ENCODE measurements at places on chromosomes 11 and 22.

DNA sequence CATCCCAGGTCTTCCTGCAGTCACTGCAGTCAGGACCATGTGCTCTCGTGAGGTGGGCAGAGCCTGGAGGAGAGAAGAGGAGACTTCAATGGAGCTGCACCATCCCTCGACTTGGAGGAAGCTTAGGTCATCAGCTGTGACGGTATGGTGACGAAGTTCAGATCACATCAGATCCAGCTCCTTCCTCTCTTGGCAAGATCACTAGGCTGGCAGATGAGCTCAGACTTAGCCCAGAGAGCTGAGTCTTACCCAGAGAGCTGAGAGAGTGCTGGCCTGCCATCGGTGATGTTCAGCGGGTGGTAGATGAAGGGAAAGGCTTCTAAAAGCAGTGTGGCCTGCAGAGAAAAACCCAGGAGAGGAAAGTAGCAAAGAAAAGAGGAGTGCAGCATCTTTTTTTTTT, 1.8 kb upstream of the SLC15A3 start:
- no peak for DNase-seq

DNA sequence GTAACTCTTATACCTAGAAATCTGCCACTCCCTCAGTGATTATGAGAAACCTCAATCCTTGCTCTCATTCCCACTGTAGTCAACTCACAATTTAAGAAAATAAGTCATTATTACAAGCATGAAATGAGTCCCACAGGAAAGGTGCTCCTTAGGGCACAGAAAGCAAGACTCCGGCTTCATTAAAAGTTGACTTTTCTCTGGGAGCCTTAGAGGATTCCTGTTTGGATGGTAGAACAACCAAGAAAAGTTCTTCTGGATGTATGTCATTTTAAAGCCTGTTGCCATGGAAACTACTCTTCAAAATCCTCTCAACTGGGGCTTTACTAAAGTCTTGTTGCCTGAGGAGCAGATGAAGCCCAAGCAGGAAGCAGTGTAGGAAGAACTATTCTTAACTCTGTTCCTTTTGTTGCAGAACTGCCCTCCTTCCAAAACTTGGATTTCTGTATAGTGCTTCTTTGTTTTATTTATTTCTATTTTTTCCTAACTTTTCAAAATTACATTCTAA, at the start of gene OR8B8:
OR8B8 (minus strand) TSS at position 51 of the 505 bp plus-strand sequence. CDS start 4,611 bp downstream, outside the sequence.
- DNase-seq, result no peak

DNA sequence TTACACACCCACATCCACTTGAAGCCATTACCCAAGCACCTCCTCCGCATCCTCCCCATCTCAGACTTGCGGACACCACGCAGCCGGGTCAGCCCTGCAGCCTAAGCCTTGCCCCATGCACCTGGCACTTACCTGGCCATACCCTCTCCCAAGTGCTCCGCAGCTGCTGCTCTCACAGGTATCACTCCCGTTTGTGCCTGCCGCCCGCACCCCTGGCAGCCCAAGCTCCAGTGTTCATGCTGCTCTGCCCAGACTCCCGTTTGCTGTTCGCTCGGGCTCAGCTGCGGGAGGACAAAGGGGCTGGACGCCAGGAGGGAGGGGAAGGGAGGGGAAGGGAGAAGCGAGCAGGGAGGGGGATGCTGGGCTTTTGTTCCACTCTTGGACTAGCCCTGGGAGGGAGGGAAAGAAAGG, at the start of gene KLHL35:
KLHL35 (minus strand) TSS at position 293 of the 411 bp plus-strand sequence. CDS start 2,574 bp downstream, outside the sequence.
- DNase-seq, result no peak

GRCh38 chr11:70471254-70471653, 72.9 kb downstream of the CTTN start:
- no peak for DNase-seq

- DNase-seq, result no peak
These were observed 54.1 kb upstream of the ZBED5 start for GRCh38 chr11:10911907-10912306.

All from activated CD4-positive, alpha-beta T cell treated with anti-CD3 and anti-CD28 coated beads for 4 hours (primary cell).